Omental fat pad (tissue), 4 donors: ENCODE measurements at places on chromosomes 7 and 10.

DNA sequence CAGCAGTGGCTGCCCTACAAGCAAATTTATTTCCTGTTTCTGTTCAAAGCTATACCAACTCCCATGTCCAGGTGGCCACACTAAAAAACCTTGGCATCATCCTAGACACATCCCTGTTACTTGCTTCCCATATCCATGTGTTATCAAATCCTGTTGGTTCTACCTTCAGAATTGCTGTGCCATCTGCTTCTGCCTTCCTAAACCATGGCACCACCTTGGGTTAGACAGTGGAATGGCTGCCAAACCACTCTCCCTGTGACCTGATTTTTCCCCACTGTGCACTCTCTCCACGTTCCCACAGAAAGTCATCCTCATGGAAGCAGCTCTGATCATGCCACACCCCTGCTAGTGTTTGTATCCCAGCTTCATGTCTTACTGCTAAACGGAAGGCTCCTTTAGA is 697.6 kb upstream of the GALNT17 start:
- DNase-seq = no peak

- DNase-seq = no peak
Measured at GRCh38 chr10:26326851-26327250, 110.3 kb downstream of the GAD2 start.

DNA sequence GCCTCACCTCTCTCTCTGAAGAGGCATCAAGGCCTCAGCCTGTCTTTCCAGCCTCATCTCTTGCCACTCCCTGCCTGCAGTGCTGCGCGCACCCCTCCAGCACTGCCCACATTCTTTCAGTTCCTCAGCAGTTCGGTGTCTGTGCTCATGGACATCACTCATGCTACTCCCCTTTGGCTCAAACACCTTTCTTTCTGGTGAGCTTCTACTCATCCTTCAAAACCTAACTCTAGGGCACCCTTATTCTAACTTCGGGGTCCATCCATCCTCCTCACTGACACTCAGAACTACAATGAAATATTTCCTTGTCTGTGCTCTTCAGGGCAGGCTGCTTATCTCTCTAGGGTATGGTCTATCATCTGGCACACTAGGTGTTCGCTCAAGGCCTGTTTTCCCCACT is 169.9 kb upstream of the BMPER start:
- DNase-seq = no peak

DNA sequence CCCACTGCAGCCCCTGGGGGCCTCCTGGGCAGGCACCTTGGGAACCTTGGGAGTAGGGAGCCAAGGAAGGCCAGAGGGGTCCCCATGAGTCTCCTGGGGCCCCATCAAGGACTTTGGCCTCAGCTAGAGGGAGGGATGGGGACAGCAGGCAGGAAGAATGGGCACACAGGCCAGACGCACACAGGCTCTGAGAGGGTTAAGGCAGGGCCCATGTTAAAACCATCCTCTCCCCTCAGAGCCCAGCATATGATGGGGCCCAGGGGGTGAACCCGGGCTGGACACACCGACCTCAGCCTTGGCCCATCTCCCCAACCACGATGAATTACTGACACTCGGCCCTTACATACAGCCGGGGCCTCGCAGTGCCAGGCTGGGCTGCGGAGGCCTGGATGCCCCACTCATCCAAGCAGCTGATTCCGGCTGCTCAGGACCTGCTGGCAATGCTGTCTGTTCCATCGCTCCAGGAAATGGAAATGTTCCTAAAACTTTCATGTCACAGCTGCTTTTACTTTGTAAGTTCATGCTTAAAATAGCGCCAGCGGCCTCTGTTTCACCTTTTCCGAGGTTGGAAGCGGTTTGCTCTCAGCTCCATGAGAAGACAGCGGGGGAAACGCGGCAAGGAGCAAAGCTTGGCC is 17.3 kb upstream of the INPP5A start:
- DNase-seq = peak; percentile 21

DNA sequence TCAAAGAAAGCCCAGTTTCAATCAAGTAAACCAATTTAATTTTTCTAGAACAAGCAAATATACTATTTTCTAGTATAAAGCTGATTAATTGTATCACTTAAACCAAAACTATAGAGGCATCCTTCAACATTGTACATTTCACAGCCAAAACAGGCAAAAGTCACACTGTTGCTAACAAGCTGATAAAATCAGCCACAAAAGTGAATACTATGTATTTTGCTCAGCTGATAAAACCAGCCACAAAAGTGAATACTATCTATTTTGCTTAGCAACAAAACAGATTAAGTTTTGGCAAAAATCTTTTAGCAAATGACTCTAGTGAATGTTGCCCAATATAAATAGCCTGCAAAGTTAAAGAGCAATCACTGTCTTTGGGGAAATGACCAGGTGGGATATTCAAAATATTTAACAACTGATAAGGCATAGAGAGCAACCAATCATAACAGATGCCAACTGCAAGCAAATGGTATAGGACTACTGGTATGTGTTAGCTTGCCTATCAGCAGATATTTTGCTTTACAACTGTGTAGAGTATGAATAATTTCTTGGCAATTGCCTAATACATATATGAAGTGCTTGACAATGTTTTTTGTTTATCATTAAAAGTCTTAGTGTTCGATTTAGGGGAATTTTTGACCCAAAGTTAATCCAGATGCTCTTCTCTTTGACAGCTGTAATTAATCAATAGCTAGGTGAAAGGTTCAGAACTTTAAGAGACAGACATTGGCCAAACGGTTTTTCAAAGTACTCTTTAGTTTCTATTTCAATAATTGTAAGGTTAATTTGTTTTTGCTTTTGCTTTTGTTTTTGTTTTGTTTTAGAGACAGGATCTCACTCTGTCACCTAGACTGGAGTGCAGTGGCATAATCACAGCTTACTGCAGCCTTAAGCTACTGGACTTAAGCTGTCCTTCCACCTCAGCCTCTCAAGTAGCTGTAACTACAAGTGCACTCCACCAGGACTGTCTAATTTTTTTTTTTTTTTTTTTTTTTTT is 44.4 kb upstream of the SP4 start:
- no peak for DNase-seq

- no peak for DNase-seq
Measured at GRCh38 chr7:109663806-109664205, 1094.1 kb downstream of the DNAJB9 start.

DNA sequence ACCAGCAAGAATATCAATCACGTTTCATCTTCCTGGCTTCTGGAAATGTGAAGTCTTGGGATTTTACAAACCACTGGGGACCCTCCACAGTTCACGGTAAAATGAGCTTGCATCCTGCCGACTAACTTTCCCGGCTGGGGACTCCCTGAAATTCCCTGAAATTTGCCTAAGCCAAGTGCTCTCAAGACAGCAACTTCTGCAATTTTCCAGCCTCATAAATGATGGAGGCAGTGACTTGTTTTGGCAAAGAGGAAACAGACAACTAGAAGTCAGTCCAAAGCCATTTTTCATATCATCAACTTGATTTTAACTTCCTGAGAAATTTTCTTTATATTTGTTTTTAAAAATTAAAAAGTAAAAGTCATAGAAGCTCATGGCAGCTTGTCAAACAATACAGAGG is 212.3 kb downstream of the FANK1 start:
- DNase-seq = no peak

DNA sequence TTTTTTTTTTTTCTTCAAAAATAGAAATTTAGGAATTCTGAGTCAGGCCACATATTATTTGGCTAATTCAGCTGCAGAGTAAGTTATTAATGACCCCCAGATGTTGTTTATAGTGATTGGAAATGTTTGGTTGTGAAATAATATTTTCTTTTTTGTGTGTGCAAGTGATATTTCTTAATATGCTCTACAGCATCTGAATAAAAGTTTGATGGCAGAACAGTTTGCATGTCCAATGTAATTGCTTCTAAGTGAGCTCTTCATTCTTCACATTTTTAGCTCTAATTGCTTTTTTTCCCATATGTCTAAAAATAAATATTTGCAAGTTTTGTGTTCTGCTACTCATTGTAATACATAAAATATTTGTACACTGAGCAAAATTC is 116.0 kb downstream of the ARID5B start:
- DNase-seq = no peak

DNA sequence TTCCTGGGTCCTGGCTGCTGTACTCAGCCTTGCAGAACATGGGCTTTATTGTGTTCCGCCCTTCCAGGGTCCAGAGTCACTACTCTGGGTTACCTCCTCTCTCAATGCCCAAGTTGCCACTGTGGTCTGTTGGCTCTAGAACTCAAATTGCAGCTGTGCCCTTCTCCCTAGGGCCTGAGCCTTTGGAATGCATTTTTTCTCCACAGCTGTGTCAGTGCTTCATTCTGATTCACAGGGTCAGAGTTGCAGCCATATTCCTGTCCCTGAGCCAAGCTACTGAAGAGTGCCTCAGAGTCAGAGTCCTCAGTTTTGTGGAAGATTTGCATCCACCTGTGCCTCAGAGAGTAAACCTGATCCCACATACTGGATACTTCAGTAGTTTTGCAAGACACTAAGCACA is 167.5 kb downstream of the ITGB1 start:
- DNase-seq = no peak

- no peak for DNase-seq
Measured at GRCh38 chr7:111735661-111736551, 173.6 kb upstream of the IMMP2L start.

- no peak for DNase-seq
Measured at GRCh38 chr10:101615525-101616116, 27.5 kb downstream of the DPCD start.

GRCh38 chr10:29857843-29858701 is 201.3 kb downstream of the JCAD start:
- no peak for DNase-seq

GRCh38 chr10:86632009-86632800 is 22.1 kb upstream of the OPN4 start:
- no peak for DNase-seq

DNA sequence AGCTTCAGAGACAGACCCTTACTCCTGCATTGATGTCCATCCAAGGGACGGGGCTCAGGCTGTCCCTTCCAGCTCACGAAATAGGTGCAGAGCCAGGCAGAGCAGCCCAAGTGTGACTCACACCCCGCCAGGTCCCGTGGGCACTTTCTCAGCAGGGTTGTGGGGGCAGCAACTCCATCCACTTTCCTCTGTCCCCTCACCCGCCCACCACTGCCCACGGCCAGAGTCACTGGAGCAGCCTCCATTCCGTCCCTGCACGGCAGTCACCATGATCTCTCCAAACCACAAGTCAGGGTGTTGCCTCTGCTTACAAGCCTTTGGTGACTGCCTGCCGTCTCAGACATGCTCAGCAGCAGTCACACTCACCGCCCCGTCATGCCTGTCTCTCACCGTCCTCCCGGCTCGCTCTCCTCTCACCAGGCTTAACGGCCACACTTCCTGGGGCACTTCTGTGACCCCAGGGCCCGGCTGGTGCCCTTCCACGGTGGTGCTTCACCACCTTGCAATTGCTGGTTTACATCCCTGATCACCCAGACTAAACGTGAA is 39.3 kb downstream of the CALML3 start:
- no peak for DNase-seq

DNA sequence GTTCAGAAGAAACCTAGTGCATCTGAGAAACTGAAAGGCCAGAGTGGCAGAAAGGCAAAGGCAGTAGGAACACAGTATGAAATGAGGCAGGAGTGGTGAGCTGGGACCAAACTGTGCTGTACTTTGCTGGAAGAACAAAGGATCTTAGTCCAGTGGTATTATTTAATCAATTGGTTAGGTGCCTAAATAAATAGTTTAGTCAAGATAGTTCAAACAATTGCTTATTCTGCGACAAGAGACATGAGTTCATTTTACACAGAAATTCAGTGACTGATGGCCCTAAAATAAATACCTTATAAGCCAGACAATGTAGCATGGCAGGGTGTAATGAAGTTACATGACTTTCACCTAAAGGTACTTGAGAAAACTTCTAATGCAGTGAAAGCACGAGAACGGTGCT is 181.8 kb upstream of the LRRN3 start:
- DNase-seq = no peak

- DNase-seq = no peak
Measured at GRCh38 chr10:71213761-71214440, 1.5 kb downstream of the UNC5B start.

DNA sequence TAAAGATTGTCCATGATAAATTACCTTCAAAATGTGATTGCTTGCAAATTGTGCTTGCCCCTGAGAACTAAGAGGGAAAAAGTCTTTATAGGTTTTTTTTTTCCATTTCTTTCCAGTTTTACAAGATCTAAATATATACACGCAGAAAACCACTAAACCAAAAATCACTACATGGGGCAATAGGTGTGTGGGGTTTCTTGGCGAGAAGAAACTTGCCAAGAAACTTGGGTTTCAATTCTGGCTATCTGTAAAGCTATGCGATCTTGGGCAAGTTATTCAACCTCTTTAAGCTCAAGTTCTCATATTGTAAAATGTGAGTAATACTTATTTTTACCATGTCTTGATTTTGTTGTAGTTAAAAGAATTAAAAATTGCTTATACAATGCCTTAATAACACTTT is 17.0 kb downstream of the CUBN start:
- no peak for DNase-seq

DNA sequence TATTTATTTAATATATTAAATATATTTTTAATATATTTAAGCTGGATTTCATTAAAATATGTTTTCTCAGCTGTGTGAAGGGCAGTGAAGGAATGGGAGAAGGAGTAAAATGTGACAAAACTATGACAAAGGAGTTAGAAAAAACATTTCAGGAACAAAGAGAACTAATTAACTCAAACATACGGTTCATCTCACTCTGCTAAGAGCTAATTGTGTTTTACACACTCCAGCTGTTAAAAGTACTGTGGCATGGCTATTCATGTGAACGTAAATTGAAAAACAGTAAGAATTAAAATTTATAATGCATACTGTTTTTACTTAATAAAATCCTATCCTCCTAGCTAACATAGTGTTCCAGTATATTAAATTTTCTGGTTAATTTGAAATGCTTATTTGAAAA is 262.5 kb upstream of the GNAI1 start:
- no peak for DNase-seq

GRCh38 chr7:158868764-158869410 is 12.5 kb downstream of the DYNC2I1 start:
- DNase-seq = no peak

- no peak for DNase-seq
Measured at GRCh38 chr7:21184942-21185652, 242.8 kb upstream of the SP4 start.

GRCh38 chr10:130358981-130359650 is 222.9 kb downstream of the GLRX3 start:
- no peak for DNase-seq

- DNase-seq = no peak
Measured at GRCh38 chr7:106110885-106111654, 1.0 kb downstream of the SYPL1 start.

DNA sequence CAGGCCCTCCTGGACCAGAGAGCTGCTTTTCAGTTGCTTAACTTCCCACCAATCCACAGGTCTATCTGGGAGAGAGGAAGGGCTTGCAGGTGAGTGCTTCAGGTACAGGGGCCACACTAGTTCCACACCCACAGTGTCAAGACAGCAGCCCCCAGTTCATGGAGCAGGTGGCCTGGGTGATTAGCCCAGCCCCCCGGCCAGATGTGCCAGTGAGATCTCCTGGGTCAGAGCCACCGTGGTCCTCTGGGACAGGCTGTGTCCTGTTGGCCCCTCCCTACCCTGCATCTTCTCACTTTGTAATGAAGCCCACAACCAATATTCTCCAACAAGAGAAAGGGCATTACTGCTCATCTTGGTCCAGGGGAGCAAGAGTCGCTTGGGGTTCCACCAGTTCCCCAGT is 30.6 kb downstream of the DRGX start:
- no peak for DNase-seq
